ENCODE measurements at places on chromosomes 2 and 18. TPM values are rescaled to one million over a fixed set of nuclear protein-coding genes. Genes with fewer than 3 reads are reported as not detected.

Gene CCDC141
- 1.8 TPM for total RNA-seq

- DNase-seq: no peak
These were observed 16.5 kb downstream of the DOK1 start for GRCh38 chr2:74571058-74571457.

Gene CRYBA2
- 5.0 TPM for total RNA-seq

DNA sequence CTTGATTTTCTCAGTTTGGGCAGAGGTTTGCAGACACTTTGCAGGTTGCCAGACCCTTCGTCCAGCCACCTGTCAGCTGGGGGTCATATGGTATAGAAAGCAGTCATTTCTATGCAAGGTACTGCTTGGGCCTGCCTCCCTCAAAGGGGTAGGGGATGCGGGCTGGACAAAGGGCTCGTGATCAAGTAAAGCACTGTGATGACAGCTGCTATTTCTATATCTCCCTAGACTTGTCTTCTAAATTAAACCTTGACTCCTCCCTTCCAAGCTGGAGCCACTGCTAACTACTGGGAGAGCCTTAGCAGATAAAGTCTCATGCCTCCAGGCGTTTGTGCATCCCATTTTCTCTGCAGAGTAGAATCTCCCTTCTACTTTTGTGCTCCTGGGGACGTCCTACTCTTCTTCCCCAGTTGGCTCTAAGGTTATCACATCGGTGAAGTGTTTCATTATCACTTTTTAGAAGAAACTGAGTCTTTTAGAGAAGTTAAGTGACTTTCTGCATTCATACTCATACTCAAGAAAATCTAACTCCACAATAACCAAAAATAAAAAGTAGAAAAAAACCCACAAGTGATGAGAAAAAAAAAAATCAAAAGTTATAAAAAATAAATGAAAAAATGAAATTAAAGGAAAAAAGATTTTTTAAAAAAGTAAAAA is 710 bp upstream of the XRCC5 start:
- DNase-seq: no peak

GRCh38 chr2:207066791-207067460 is 98.8 kb downstream of the KLF7 start:
- no peak for DNase-seq

GRCh38 chr2:35526741-35527140 is 828.8 kb upstream of the CRIM1 start:
- no peak for DNase-seq

DNA sequence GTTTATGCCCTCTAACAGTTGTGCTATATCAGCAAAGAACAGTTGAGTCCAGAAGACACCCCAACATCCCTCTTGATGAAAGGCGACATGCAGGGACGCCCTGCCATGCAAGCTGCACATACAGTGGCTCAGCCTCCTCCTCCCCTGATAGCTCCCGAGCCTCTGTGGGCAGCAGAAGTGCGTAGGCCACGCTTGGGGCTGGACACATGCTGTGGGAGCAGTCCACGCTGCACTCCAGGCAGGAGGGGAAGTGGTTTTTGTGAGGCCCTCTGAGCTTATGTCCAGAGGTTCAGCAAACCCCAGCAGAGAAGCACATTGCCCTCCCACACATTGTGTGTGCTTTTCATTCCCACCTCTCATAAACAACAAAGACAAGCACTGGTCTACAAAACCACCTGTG is 162.1 kb downstream of the SEPTIN10 start:
- no peak for DNase-seq

DNA sequence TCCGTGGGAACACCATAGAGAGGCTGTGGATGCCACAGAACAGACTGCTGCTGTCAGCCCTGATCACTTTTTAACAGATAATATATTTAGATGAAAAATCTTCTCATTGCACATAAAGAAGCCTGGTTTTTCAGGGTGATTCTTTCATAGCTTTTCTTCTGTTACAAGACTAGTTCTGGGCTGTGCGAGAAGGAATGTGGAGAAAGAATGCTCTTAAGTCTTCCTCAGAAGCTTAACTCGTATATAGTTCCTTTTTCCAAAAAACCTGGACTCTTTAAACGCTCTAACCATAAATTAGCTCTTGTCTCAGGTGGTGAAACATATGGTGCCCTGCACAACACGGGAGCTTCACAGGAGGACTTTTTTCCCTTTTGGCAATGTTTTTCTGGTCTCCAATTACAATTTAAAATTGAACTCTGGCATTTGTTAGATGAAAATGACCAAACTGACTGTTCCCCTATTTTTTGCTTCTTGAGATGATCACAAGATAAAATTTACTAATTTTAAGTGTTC is 125.9 kb upstream of the SMAD7 start:
- no peak for DNase-seq

Gene VWC2L
- not detected for total RNA-seq

DNA sequence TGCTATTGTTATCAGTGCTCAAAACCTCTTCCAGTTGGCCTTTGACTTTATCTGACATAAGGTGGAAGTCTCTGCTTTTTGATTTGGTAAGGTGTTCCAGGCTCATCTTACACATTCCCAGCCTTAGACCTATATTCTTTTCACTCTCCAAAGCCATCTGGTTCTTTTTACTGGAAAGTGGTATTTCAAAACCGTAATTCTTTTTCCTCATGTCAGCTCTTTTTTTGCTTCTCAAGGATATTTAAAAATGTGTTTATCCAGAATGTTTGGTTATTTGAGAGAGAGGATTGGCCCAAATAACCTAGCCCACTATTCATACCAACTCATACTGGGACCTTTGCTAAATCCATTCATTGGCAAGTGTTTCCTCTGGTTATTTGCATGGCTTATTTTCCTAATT is 411.2 kb upstream of the PIK3C3 start:
- no peak for DNase-seq

Gene FAM161A
- total RNA-seq: 1.2 TPM

Gene TMEM214
- total RNA-seq: 93.3 TPM

DNA sequence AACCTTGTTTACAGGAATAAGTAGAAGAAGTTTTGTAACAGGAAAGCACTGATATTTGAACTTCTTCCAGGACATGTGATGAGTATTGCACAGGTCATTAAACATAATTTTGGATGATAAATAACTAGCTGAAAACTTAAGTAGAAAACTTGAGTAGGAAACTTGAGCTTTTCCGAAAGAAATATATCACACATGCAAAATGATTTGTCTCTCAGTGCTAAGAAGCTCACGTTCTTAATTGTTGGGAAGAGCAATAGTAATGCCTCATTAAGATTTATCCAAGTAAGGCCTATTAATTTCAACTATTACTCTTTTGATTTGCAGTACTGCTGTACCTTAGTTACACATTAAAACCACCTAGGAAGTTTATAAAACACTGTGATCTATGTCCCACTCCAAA is 1921.9 kb upstream of the LRRTM1 start:
- no peak for DNase-seq

GRCh38 chr18:44754567-44754966 is 73.9 kb downstream of the SETBP1 start:
- no peak for DNase-seq

DNA sequence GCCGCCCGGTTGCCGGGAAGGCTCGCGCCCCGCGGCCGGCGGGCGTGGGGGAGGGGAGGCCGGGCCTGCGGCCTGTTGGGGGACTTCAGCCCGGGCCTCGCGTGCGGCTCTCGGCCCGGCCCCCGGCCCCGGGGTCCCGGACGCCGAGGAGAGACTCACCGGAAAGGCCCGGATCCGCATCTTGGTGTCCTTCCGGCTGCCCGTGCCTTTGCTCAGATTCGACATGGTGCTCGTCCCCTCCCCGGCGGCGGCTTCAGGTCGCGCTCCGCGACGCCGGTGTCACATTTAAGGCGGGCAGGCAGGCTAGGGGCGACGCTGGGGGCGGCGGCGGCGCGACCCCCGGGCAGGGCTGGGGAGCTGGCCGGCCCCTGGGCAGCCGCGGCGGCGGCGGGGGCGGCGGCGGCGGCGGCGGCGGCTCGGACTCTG is 365 bp downstream of the CUL3 start:
- peak; percentile 62 for DNase-seq

DNA sequence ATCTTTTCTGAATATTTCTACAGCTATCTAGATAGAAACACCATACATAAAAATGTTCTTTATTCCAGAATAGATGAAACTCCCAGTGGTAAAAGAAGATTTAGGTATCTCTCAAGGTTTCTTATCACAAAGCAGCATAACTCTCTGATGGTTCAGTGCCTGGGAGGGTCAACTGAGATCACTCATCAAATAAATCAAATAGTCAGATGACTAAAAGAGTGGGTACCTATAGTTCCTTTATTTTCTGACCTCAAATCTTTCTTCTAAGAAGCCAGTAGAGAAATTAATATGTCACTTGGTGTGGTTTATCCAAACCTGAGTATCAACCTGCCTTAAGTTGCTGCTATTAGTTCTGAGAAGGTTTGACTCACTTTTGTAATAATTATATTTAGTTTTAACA is 120.9 kb downstream of the TMEFF2 start:
- no peak for DNase-seq

DNA sequence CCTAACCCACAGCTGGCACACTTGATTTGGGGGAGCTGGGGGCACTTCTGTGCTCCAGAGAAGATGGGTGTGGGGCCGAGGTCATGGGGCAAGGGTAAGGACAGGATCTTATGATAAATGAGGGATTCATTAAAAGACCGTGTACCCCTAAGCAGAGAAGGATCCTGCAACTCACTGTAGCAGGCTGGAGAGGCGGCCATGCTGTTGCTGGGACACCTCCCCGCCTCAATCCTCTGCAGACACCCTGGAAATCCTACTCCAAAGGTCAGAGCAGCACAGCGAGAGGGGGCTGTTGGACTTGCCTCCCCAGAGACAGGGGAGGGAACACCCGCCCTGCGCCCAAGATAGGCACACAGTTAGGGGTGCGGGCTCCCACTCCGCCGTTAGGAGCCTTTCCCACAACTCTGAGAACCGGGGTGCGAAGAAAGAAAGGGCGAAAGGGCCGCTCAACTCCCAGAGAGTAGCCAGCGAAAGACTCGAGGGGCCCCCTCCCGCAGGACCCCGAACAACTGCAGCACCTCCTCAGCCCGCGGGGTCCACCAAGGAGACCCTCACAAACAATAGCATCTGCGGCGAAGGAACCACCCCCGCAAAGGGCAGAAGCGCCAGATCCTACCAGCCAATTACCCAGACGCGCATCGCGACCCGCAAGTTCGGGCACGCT is 1.4 kb downstream of the PARD6G start:
- DNase-seq: no peak

DNA sequence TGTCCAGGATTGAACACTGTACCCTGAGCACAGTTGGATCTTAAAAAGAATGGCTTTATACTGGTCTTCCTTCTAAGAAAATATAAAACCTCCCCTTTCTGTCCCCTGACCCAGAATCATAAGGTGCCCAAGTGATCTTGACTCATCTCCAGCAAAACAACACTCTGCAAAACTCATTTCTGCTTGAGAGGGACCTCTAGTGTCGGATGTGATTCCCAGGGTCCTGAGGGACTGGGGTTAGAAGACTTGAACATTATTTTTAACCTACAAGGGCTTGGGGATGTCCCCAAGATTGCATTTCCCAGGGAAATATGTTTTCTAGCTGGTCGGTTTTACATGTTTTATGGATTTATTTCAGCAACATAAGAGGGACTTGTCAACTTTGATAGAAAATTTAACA is 1318.5 kb upstream of the CELF4 start:
- DNase-seq: no peak

Gene COPS9
- 129 TPM for total RNA-seq

DNA sequence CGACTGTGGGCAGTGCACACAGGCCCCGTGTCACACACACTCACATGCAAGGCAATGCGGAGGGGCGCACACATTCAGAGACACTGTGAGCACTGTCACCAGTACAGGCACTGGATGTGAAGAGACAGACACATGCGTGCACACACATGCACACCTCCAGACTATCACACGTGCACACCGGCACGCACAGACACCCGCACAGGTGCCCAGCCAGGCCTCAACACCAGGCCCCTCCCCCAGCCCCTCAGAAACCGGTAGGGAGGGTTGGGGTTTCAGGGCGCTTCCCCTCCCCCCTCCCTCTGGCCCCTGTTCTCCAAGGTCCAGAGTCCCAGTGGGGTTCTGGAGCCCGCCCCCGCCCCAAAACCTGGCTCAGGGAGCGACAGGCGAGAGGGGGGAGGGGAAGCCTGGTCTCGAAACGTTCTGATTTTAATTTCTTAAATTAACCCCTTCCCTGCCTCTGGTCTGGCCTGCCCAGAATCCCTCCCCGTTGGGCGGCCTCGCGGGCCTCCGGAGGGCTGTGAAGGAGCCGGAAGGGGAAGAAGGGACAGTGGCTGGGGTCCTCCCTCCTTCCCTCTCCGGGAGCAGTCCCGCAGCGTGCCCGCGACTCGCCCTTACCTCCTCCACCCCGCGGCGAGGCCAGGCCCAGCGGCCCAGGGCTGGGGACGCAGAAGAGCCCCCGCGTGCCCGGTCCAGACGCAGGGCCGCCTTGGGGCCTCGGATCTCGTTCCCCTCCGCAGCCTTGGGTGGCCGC is 558 bp downstream of the FBXO41 start:
- peak; percentile 41 for DNase-seq

DNA sequence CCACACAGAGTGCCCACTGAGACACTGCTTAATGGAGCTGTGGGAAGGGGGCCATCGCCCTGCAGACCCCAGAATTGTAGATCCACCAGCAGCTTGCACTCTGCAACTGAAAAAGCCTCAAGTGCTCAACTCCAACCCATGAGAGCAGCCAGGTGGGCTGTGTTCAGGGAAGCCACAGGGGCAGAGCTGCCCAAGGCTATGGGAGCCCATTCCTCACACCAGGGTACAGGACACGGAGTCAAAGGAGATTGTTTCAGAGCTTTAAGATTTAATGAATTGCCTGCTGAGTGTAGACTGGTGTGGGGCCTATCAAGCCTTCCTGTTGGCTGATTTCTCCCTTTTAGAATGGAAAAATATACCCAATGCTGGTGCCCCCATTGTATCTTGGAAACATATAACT is 17.2 kb downstream of the TPO start:
- DNase-seq: no peak

- DNase-seq: peak; percentile 85
These were observed 1.2 kb upstream of the EMX1 start for GRCh38 chr2:72915907-72916742.

GRCh38 chr2:218642121-218642656 is 17.2 kb downstream of the ZNF142 start:
- DNase-seq: no peak

DNA sequence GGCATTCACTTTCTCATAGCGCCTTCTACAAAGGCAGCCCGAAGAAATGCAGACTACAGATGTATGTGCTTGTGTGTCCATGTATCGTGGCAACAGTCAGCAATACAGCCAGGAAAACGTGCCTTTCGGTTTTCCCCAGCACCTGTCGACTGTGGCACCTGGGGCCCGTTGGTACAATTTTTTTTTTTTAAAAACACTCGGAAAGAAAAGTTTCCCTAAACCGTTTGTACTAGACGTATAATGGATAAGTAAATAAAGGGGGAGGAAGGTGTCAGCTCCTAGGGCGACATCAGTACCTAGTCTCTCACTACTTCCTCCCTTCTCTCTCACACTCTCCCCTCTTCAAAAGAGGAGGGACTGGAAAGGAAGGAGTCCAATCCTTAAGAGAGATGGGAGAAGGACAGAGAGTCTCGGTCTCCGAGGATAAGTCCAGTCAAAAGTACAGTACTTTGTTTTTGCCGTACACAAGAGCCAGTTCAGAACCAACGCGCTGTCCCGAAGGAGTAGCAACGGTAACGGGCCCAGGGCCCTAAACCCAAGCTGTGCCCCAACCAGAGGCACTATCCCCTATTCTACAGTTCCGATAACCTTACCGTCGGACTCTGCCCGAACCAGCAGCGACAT is 759 bp downstream of the PPP4R3B start:
- DNase-seq: peak; percentile 48

- DNase-seq: no peak
These were observed 150.6 kb downstream of the EXOC6B start for GRCh38 chr2:72674982-72675915.
